Renal pelvis (tissue), 12 donors: ENCODE measurements at places on chromosomes 7 and 10. TPM values are rescaled to one million over a fixed set of nuclear protein-coding genes. Genes with fewer than 3 reads are reported as not detected.

Gene TMEM140
- polyA plus RNA-seq, result 29.2 TPM

Gene C7orf33
- not detected for polyA plus RNA-seq

DNA sequence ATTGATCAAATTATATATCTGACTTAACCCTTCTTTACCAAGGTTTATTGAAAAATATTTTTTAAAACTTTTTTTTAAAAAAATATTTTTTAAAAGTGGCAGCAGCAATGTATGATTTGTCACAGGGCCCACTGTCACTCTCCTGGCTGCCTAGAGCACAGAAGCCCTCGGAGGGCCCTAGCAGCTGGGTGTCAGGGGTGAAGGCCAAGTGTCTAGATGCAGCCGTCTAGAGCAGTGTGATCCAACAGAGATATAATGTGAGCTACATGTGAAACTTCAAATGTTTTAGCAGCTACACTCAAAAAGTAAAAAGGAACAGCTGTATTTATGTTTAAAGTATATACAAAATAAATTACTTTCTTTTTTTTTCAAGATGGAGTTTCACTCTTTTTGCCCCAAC is 112.7 kb downstream of the ARHGAP22 start:
- no peak for DNase-seq

Gene KEL
- polyA plus RNA-seq, result 3.7 TPM

Gene AVL9
- polyA plus RNA-seq, result 33.9 TPM

Gene PLPP4
- 4.9 TPM for polyA plus RNA-seq

DNA sequence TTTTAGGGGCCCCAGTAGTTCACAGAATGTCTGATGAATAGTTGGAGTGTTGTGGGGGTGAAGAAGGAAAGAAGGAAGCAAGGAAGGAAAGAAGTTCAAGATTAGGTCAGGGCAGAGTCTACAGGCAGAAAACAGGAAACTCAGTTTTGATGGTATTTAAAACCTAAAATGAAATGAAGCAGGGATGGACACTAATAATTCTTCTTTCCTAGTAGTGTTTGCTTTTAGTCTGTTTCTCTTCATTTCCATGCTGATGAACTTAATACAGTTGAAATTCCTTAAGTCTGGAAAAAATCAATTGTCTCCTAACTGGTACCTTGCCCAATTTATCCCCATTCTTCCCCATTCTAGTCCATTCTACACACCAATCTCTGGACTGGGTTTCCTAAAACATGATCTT is 59.0 kb upstream of the GSAP start:
- no peak for DNase-seq

GRCh38 chr7:110973196-110973990 is 117.5 kb upstream of the LRRN3 start:
- no peak for DNase-seq

DNA sequence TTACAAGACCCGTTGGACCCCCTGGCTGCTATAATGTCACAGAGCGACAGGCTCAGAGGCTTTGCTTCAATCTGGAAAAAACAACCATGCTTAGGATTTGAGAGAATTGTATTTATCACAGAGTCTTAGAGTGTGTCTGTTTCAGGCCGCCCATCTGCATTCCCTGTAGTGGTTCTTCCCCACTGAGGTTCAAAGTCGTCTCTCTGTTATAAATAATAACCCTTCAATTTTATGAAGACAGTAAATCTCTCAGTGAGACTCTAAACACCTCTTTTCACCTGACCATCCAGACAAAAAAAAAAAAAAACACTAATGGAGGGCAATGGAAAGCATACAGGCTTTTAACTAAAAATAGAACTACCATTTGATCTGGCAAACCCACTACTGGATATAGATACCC is 565.4 kb upstream of the AUTS2 start:
- DNase-seq, result no peak

GRCh38 chr7:150337659-150338081 is 3.8 kb downstream of the RARRES2 start:
- DNase-seq, result no peak

DNA sequence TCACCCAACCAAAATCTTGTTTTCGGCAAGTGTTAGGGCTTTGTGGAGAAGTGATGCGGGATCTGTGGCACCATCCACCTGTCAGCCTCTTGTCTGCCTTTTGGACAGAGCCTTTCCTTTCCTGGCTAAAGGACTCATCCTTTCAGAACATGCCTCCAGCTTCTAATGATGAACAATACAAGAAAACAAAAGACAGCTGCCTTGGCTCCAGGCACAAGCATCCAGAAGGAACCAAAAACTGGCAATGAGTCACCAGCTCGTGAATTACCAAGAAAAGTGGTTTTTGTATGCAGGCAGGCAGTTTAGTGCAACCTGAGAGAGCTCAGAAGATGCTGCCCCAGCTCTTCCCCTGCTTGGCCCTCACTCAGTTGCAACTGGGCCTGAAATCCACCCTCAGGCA is 84.6 kb upstream of the NAMPT start:
- DNase-seq, result no peak

DNA sequence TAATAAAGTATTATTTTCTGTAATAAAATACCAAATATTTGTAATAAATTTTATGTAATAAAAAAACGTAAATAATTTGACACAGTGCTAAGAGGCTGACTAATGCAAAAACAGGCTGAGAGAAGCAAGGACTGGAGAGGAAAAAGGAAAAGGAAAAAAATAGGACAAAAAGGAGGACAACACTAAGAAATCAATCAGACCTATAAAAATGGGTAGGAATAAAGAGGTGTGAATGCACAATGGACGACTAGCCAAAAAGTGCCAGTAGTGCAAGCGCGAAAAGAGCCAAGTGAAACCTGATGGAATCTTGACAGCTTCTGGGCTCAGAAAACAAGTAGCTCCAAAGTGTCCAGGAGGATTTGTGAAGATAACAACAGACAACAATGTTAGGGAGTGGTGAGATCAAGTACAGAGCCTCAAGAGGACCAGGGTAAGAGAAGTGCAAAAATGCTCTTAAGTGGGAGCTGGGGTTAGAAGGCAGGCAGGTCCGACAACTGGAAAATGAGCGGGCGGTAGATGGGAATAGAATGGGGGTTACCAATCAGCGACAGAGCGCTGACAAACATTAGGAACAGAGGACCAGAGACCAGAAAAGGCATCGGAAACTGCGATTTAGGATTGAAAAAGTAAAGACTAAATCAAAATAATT is 1.2 kb downstream of the BRAF start:
- peak; percentile 19 for DNase-seq

DNA sequence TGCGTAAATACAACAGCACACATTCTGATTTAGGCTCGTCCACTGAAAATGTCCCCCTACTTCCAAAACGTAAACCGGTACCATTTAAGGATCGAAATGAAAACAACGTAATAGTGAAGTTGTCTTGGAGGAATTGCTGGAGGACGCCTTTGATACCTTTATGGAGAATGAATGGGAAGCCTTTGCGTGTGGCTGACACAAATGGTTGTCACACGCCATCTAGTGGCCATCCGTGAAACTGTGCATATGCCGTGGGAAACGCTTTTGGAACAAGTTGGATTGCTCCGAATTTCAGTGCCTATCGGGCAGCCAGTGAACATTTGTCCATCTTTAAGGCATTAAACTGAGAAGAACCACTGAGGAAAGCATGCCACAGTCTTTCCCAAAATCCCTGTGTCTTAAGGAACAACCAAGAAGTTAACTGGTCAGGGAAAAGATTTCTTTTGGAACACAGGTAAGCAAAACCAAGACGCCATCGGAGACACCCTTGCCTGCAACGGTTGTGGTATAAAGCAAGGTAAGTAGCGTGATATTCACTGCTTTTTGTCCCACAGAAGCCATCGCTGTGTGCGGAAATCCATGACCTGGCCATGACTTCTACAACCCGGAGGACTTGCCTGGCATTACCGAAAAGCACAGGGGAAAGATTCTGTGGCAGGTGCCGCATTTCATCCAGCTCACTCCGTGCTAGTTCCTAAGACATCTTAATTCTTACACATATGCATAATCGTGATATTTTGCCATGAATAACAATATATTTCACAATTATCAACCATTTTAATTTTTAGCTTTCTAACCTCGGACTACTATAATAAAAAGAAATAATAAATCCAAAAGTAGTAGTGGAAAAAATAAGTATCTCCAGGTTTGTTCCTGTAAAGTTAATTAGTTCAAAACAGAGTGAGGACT is 100.6 kb downstream of the FAM204A start:
- peak; percentile 91 for DNase-seq

- no peak for DNase-seq
Measured at GRCh38 chr7:130293521-130293920, 560 bp downstream of the CPA4 start.

GRCh38 chr10:56269181-56269580 is 91.9 kb downstream of the ZWINT start:
- DNase-seq, result no peak

GRCh38 chr10:70494966-70495365 is 16.4 kb downstream of the PALD1 start:
- DNase-seq, result no peak

DNA sequence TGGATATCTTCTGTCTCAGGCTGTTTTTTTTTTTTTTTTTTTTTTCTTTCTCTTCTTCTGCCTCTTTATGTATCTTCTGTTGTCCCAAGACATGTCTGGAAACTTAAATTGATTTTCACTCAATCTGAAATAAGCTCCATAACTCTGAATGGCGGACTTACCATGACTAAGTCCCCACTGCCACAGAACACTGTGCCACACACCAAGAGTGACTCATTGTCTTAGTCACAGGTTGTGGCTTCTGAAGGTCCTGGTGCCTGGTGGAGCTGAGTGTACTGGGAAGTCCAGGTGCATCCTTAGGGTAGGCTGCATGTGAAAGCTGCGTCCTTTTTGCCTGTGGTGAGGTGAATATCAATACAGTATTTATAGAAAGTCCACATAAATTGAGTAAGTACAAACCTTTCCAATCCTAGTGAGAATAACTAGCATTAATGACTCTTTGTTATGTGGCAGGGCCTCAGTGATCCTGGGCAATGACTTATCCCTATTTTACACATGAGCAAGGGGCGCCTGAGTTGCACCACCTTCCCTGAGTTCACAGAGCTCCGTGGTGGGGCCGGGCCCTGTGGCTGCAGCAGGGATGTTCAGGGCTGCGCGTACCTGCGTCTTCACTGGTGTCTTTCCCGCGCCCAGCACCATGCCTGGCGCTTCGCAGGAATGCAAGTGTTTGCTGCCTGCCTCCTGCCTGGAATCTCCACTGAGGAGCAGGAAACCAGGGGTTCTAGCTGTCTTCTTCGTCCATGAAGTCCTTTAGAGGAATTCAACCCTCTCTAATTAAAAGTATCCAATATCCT is 4.3 kb downstream of the PFKP start:
- DNase-seq, result no peak

Gene CDK1
- 67.1 TPM for polyA plus RNA-seq

Gene ETV1
- 33.2 TPM for polyA plus RNA-seq

DNA sequence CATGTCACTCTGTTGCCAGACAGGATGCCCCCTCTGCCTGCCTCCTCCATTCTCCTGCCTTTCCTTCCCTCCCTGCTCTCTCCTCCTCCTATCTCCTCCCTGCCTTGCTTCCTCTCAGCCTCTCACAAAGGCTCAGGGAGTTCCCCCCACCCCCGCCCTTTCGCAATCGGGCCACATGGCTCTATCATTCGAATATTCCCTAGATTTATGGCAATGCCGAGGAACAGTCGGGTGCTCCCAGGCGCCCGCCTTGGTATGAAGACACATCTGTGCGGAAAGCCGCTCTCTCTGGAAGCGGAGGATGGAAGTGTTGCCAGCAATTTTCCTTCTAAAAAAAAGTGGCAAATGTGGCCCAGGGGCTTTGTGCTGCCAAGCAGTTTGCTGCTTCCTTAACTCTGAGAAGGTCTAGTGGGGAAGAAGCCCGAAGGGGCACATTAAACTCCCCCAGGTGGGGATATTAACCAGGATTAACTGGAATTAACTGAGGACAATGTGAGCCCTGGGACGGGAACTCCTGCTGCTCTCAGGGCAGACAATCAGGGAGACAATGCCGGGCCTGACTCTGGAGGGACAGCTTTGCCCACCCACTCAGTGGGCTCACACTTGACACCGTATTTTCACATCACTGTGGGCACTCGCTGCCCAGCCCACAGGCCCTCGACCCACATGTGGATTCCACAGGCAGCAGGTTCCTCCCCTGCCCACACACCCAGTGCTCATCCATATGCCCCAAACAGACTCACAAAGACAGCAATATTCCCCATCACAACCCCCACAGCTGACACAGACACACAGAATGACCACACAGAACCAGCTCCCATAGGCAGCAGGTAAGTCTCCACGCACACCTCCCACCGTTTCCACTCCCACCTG is 88.4 kb upstream of the SMNDC1 start:
- DNase-seq, result no peak

Gene CYP3A7
- 0.53 TPM for polyA plus RNA-seq

Gene NAT16
- not detected for polyA plus RNA-seq

GRCh38 chr7:123782071-123782798 is 33.4 kb upstream of the WASL start:
- DNase-seq, result no peak

- DNase-seq, result no peak
Measured at GRCh38 chr7:27082171-27082570, 13.6 kb downstream of the HOXA1 start.

DNA sequence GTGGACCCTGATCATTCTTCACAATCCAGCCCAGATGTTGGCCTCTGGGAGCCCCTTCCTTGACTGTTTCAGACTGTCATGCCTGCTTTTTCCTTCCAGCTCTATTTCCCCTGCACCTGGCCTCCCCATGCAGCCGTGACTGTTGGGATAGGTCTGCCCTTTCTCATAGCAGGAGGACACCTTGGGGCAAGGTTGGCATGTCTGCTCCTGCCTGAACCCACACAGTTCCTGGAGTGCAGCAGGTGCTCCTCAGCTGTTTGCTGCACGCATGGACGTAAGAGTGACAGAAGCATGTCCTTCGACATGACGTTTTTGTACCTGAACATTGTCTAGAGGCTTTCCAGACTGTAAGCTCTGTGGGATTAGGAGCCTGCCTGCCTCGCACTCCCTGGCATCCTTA is 24.0 kb downstream of the POR start:
- DNase-seq, result no peak

Gene HKDC1
- polyA plus RNA-seq, result 15.8 TPM

DNA sequence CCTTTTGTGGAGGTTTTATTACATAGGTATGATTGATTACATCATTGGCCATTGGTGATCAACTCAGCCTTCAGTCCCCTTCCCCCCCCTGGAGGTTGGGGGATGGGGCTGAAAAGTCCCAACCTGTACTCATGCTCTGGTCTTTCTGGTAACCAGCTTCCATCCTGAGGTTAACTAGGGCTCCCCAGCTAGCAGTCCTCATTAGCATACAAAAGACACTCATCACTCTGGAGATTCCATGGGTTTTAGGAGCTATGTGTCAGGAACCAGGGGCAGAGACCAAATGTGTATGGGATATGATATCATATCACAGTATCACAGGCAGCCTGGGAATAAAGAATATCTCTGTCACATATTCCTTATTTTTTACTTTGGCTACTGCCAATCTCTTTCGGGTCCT is 13.6 kb downstream of the CCSER2 start:
- DNase-seq, result no peak

DNA sequence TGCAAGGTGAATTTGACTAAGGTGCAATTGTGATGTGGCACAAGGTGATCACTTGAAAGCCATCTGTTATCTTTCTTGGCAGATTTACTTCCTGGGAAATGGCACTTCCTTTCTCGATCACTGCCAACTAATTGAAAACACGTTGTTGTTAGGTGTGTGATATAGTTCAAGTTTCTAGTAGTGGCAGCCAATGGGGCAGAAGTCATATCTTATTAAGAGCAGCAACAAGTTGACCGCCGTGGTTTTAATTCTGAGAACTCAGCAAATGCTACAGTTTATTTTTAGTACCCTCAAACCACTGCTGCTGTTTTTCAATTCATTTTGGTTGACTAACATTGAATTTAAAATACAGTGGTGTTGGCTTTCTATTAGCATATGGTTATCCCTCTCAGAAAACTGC is 1.6 kb downstream of the CHN2 start:
- no peak for DNase-seq
